Astrocyte of the cerebellum (primary cell): ENCODE measurements at places on chromosomes 16 and 17.

- no peak for DNase-seq
Observed at GRCh38 chr16:72975809-72976437, 72.0 kb downstream of the ZFHX3 start.

GRCh38 chr16:14004031-14004728 lies 66.9 kb upstream of the MRTFB start:
- DNase-seq: no peak

DNA sequence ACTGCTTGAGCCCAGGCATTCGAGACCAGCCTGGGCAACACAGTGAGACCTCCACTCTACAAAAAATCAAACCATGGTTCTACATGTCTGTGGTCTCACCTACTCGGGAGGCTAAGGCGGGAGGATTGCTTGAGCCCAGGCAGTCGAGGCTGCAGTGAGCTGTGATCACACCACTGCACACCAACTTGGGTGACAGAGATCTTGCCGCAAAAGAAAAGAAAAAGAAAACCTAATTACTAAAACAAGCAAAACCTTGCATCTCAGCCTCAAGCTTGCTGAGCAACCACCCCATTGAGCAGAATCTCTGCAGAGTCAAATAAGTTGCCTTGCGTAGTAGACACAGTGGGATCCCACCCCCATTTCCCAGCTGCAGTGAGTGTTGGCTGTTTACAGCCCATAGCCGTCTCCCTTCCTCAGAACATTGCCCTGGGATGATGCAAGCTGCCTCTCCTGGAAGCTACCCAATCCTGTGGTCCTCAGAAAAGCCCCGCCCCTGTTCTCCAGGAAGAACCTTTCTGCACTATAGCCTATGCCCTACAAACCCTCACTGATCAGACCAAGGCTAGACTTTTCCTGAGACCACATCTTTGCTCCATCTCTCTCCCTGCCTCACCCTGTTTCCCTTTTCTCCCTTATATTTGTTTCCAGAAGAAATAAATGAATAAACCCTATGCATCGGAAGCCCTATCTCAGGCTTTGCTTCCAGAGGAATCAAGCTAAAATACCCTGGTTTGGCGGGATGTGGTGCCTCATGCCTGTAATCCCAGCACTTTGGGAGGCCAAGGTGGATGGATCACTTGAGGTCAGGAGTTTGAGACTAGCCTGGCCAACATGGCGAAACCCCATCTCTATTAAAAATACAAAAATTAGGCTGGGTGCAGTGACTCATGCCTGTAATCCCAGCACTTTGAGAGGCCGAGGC lies 16.7 kb upstream of the ERN2 start:
- DNase-seq: no peak

DNA sequence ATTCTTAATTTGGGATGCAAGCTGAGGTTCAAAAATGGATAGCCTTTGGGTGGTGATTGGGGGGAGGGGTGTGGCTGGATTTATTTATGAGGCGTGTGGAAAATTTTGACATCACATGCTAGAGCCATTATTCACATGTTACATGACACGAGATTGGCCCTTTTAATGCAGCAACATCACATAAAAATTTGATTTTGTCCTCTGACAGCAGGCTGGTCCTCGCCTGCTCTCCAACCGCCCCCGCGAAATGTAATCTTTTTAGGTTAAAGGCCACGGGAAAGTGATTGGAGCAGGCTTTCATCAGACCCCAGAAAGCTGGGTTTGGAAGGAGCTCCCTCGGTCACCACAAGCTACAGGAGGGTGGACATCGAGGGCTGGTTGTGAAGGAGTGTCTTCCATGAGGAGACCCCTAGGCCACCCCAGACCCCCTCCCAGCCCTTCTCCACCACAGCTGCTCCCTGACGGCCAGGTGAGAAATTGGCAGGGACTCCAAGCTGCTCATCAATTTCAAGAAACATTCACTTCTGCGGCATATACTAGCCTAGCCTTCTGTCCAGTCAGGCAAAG lies 502.7 kb upstream of the PSMD7 start:
- no peak for DNase-seq

DNA sequence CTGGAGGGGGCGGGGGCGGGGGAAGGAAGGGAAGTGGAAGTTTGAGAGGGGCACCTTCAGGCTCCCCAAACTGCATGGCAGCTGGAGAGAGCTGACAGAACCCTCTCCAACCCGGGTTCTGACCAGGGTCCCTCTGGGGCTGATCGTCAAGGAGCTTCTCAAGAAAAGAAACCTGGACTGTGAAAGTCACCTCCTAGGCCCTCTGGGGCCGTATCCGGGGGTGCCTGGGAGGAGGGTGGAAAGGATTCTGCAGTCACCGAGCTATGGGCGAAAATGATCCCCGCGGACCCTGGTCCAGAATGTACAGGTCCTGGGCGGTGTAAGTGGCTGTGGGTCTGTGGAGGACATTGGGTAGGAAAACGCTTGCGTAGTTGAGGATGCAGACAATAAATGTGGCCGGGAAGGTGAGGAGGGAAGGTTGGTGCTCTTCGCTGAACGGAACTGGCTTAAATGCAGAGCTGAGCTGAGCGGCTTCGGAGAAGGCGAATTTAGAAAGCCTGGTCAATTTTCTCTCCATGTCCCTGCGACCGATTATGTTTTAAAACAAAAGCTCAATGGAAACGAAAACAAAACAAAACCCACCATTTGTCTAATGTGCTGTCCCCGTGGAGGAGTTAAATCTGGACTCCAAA lies 3.6 kb upstream of the LHX1 start:
- DNase-seq: no peak

- DNase-seq: peak; percentile 95
Observed at GRCh38 chr17:42436391-42436790, 13.3 kb upstream of the CAVIN1 start.

GRCh38 chr16:970386-970765 lies 408 bp downstream of the LMF1 start:
- DNase-seq: no peak

DNA sequence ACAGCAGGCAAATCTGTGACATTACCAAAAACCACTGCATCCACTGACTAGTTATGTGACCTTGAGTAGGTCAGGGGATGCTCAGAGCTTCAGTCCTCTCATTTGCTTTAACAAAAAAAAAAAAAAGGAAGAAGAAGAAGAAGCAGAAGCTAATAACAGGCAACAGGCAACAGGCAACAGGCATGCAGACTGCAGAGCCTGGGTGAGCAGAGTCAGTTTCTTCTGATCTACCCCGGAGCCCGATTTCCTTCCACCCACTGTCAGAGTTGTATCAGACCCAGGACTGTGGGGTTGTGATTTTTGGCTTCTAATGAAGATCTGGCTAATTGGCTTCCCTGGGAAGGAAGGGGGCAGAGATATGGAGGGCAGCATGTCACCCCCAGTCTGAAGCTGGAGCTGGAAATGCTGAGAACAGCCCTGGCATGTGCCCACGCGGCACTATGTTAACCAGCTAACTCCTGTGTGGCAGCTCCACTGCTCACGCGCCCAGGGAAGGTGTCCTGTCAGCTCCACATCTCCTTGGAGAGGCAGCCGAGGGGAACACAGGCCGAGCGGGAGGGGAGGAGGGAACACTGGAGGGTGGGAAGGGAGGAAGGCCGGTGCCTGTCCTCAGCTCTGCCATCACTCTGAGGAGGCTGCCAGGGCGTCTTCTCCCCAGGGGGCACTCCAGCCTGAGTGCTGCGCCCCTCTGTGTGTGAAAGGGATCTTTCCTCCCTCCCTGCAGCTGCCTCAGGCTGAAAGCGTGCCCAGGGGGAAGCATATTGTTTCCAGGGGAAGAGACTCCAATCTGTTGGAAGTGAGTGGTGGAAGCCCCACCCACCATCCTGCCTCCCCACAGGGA lies 17.6 kb downstream of the SRCIN1 start:
- no peak for DNase-seq

DNA sequence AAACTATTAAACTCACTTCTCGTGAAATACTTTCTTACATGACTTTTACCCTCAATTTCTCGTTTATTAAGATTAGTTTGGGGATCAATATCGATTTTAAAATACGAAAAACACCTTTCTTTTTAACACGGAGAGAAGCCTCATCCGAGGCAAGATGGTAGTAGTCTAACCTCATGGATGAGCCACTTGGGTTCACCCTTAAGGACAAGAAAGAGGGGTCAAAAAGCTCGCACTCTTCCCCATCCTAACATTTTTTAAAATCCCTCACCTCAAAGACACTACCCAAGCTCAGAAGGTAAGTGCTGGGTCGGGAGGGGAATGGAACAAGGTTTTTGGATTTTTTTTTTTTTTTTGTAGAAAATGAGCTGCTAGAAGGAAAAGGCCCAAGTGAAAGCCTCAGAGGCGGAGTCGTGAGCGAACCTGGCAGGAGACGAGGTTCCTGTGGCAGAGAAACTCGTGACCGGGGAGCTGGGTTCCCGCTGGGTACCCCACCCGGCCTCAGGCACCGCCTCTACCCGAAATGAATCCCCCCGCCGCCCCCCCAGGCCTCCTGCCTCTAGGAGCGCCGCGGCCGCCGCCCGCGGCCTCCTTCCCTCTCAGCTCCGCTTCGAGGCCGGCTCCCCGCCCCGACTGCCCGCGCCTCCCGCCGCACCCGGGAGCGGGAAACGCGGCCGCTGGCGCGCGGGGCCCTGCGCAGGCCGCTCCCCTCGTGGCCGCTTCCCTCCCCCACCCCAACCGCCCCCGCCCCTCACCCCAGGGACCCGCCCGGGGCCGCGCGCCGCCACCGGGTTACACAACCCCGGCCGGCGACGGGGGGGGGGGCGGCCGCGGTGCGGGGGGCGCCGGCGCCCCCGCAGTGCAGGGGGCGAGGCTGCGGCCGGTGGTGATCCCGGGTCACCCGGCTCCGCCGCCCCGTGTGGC lies 1.6 kb downstream of the NUFIP2 start:
- DNase-seq: peak; percentile 28

- no peak for DNase-seq
Observed at GRCh38 chr17:33199571-33200510, 93.3 kb downstream of the ASIC2 start.

DNA sequence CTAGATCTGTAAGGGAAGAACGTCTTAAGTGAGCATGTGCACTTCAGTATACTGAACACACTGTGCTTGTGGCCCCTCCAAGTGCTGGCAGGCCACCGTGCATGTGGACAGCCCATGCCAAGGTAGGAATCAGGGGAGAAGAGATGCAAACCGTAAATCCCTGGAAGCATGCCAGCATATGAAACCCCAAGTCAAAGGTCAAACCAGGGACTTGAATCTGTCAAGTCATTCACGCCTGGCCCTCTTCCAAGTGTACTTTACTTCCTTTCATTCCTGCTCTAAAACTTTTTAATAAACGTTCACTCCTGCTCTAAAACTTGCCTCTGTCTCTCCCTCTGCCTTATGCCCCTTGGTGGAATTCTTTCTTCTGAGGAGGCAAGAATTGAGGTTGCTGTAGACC lies 2.8 kb upstream of the ATXN2L start:
- no peak for DNase-seq

GRCh38 chr16:74275031-74275636 lies 21.5 kb upstream of the PSMD7 start:
- peak; percentile 6 for DNase-seq

DNA sequence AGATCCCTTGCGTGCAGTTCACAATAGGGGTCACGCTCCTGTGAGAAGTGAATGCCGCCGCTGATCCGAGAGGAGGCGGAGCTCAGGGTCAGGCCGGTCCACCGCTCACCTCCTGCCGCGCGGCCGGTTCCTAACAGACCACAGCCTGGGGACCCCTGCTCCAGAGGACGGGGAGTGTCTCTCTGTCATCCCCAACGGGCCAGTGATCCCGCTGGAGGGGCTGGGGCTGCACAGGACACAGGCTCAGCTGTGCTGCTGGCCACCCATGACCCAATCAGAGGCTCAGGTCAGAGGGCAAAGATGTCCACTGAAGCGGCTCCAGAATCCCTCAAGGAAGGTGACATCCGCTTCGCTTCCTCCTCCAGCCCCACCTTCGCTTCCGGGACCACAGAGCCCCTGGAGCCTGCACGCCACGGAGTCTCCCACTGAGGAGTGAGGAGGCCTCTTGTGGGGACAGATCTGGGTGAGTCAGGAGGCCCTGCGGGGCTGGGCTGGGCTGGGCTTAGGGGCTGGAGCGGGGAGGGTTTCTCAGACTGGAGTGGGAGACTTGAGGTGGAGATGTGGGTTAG lies 115.4 kb downstream of the METRNL start:
- no peak for DNase-seq

DNA sequence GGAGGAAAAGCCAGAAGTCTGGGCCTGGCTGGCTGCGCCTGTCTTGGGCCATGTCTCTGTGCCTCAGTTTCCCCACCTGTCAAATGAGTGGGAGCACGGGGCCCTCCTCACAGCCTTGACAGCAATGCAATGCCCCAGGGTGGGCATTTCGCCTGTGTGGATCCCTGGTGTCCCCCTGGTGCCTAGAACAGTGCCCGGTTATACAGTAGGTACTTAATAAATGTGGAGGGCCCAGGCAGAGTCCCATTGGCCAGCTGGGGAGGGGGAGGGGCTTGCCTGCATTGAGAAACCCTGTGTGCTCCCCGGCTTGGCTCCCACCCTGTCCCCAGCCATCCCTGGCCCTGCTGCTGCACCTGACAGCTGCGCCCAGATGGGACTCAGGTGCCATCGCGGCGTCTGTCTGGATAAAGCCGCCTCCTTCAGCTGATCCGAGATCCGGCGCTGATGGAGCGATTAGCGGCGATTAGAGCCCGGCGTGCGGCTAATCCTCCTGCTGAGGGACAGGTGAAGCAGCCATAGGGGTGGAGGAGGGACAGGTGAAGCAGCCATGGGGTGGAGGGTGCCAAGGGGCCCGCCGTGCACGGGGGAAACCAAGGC lies 12.4 kb downstream of the ZFPM1 start:
- DNase-seq: no peak
